ENCODE measurements at places on chromosomes 12 and 14.

- no peak for DNase-seq
These were observed 898.3 kb downstream of the VRK1 start for GRCh38 chr14:97695456-97695981.

GRCh38 chr12:66354291-66354690 is 52.0 kb downstream of the HELB start:
- no peak for DNase-seq

DNA sequence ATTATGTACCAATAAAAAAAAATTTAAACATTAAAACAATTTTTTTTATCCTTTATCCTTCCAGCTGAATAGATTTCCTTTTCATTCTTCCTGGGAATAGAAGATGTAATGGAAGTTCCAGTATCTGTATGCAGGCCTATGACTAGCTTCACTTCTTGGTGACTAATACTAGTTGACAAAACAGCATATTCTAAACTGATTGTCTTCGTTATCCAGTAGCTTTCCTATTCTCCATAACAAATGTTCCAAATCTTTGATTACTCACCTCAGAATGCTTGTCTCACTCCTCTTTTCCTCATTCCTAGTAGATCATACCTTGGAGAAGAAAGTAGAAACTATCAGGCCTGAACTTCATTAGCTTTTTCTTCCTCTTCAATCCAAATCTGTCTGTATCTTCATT is 70.7 kb downstream of the PLEKHA5 start:
- no peak for DNase-seq

- no peak for DNase-seq
These were observed 86.3 kb downstream of the DCAF5 start for GRCh38 chr14:69066396-69067171.

GRCh38 chr14:69038455-69039287 is 59.6 kb upstream of the ACTN1 start:
- no peak for DNase-seq

DNA sequence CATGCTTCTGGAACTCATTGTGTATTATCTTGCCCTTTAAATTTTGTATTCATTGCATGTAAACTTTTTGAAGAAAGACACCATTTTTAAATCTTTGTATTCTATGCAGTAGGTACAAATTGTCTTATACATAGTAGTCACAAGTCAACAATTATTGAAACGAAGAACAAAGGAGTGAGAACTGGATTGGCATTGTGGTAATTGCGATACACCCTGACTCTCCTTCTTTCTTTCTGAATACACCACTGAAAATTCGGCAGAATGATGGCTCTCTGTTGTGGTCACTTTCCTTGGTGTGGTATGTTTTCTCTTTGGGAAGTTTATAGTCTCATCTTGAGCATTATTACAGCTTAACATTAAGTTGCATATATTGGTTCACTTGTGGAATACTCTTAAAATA is 34.1 kb downstream of the SLC16A7 start:
- no peak for DNase-seq

DNA sequence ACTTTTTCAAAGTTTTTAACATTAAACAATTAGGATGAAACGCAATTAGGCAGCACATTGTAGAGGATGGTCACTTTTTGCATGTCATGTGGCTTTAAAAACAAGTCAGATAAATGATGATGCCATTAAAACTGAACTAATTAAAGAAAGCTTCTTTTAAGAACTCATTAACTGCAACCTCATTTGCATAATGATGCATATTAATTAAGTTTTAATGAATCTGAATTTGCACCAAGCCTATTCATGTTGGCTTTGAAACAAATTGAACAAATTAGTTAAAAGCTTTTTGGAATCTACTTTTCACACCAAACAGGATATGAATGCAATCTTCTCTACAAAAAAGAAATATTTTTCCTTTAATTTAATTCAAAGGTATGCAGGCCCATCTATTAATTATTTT is 499.0 kb downstream of the VRK1 start:
- DNase-seq: no peak

DNA sequence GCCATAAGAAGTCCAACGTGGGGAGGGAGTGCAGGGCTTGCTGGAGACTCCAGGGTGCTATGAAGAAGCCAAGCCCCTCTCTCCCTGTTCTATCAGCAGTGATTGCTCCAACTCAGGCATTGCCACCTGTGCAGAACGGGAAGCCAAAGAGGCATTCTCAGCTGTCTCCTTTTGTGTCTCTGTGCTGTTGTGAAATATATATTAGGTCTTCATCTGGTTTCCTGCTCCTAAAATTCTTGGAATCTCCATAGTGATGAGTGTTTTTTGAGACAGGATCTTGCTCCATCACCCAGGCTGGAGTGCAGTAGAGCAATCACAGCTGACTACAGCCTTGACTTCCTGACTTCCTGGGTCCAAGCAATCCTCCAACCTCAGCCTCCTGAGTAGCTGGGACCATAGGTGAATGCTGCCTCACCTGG is 51.2 kb upstream of the AEBP2 start:
- no peak for DNase-seq

DNA sequence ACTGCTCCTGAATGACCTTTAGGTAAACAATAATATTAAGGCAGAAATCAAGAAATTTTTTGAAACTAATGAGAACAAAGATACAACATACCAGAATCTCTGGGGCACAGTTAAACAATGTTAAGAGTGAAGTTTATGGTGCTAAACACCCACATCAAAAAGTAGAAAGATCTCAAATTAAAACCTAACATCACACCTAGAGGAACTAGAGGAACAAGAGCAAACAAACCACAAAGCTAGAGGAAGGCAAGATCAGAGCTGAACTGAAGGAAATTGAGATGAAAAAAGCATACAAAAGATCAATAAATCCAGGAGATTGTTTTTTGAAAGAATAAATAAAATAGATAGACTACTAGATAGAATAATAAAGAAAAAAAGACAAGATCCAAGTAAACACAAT is 7.2 kb downstream of the OR8S1 start:
- DNase-seq: no peak

DNA sequence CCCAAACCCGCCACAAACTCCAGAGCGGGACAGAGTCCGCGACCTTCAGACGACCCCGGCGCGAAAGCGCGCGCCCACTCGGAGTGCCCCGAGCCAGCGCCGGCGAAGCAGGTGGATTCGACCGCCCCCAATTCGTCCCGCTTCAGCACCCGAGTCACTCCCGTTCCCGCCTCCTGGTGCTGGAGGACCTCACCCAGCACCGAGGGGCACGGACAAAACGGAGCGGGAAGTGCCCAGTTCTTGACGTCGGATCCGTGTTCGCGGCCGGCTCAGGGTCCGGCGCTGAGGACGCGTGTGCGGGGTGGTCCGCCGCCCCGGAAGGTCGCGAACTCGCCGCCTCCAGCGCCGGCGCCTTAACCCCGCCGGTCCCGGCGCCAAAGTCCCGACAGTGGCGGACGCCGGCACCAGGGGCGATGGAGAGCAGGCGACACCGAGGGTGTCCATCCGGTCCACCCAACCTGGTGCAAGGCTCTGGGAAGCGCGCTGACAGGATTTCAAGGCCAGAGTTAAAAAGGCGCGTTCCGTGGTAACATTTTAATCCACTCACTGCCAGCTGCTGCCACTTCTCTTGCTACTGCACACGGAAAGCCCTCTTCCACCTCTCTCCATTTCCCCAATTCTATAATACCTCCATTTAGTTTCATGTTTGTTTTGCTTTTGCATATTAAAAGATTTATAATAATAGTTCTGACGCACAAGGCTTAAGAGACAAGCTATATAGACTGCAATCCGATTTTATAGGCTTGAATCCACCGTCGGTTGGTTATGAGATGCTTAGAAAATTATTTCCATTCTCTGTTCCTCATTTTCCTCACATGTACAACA is 240.0 kb upstream of the CPNE8 start:
- DNase-seq: no peak

GRCh38 chr12:110351119-110351518 is 52.4 kb downstream of the ANAPC7 start:
- DNase-seq: no peak

- no peak for DNase-seq
These were observed 64.1 kb upstream of the HECTD1 start for GRCh38 chr14:31271648-31272047.

DNA sequence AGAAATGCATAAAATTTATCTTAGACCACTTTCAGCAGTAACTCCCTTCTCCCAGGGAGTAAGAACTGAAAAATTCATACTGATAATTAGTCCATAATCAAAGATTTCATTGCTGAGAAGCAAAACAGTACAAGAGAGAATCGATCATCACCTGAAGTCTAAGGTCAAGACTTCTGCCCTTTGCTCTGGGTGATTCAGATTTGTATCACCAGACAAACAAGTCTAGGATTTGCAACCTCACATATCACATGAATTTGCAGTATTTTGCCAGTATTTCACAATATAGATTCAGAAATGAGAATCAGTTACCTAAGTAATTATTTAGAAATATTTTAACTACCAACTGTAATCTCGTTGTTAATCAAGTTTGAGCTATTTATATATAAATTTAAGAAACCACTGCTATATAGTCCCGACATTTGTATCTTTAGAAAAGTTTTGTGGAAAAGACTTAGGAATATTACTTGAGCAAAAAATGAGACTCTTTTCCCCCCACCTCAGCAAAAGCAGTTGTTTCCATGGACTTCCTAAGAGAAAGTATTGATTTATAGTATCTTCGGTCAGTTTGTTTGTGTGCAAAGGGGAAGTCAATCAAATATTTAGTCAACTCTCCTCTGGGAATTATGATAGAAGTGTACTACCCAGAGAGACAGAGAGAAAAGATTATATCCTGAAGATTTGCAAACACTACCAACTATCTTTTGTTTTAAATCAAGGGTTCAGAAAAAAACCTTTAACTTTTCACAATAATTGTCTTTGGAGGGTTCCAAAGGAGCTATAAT is 840.1 kb downstream of the TRHDE start:
- no peak for DNase-seq

GRCh38 chr14:86334355-86334754 is 804.4 kb downstream of the FLRT2 start:
- no peak for DNase-seq

- no peak for DNase-seq
These were observed 6.6 kb downstream of the MYH7 start for GRCh38 chr14:23428686-23429495.

DNA sequence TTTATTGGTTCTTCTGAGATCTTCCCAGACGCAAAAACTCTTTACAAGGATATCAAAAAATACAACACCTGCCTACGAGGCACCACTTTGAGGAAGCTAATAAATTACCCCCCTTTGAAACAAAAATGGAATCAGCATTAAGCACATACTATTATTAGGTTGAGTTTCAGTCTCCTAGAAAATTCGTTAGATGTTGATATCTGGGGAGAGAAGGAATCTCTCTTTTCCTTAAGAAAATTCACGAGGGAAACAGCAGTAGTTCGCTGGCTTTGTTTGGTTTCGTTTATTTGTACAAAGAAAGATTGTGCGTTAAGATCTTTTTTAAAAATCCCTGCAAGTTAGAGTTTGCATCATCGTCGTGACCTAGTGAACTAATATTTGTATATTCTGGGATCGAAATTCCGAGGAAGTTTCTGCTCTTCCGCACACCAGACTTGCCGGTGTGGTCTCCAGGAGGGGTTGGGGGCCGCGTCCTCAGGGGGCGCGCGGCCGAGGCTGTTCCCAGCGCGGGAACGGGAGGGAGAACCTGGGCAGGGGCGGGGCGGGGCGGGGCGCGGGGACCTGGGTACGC is 12.1 kb downstream of the NKX2-1 start:
- DNase-seq: no peak

DNA sequence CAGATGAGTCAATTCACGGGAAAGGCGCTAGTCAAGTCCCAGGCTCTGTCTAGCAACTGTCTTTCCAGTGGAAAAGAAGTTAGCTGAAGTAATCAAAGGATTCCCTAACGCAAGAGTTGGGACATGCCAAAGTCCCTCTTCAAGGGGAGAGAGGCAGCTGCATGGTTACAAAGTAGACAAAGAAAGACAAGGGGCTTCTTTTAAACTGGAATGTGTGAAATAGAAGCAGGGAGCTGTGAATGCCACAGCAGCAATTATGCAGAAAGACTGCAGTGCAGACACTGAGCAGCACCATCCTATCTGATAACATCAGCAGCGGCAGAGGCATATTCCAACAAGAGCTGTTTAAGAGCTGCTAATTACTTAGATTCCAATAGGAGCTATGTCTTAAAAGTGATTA is 12.5 kb upstream of the CIPC start:
- DNase-seq: no peak

GRCh38 chr14:68652433-68652690 is 140.5 kb downstream of the ZFP36L1 start:
- DNase-seq: no peak

Data from effector CD8-positive, alpha-beta T cell (primary cell).